ENCODE measurements at places on chromosomes 1 and 21.
A peak's percentile ranks its signal among the peaks of the same experiment; 100 is the strongest.

- DNase-seq: no peak
Observed at GRCh38 chr1:37946703-37947360, at the start of gene INPP5B. INPP5B (minus strand) TSS chr1:37947053; CDS start chr1:37946308, 745 bp downstream.

DNA sequence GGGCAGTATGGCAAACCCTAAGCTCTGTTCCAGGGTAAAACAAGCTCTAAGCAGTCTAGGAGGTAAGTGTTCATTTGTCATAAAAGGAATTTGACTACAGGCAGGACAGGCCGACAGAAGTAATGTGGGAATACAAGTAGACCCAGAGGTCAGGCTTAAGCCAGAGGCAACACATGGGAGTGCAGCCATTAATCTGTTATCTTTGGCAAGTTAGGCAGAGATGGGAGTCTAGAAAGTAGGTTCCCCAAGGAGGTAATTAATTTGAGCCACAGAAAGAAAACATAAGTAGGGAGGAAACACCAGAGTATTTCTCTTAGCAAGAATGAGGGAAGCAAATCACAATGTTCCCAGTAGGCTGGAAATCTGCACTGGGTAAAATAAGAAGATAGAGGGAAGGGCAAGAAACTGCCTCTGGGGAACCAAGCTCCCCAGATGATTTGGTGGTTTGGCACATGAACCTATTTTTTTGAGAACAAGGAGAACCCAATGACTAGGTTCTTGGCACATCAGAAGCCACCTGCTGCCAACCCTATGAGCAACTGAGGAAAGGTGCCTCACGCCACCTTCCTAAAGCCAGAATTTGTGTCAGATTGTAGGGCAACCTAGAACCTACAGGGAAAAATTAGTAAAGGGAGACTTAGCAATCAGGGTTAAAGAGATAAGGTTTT is 636.4 kb upstream of the PLXNA2 start:
- DNase-seq: no peak

DNA sequence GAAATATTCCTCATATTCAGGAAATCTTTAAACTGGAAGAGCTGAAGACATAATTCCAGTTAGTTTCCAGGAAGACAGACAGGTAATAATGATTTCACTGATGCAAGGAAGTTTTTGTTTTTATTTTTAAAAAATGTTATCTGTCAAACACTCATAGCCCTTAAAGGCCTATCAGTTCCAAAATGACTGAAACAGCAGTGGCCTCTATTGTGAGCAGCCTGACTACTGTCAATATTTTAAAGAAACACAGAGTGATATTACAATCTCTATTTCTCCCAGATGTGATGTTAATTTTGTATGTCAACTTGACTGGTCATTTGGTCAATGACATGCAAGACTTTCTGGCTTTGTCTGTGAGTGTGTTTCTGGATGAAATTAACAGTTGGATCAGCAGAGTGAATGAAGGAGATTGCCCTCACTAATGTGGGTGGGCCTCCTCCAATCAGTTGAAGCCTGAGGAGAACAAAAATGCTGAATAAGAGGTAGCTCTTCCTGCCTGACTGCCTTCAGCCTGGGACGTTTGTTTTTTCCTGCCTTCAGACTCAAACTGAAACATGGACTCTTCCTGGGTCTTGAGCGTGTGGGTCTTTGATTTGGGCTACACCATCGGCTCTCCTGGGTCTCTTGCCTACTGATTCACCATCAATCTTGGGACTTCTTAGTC is 31.3 kb upstream of the SLC30A10 start:
- DNase-seq: no peak

DNA sequence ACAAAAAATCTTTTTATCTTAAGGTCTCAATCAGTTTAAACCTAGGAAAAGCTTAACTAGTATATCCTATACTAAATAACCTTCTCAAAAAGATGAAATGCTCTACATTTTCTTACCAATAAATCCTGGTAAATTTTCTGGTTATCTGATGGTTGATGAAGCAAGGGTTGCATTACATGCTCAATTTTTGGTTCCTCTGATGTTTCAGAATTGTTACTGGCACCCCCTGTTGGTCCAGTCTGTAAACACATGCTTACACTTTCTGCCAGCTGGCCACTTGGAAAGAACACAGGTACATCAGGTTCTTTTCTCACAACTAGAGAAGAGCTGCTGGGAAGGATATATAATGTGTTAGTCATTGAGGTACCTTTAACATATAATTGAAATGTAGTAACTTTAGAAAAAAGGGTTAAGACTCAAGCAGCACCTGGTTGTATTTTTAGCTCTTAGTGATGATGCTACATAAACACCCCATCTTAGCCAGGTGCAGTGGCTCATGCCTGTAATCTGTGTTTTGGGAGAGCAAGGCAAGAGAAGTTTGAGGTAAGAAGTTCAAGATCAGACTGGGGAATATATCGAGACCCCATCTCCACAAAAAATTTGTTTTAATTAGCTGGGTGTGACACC is 30.9 kb upstream of the TAL1 start:
- DNase-seq: peak; percentile 23

GRCh38 chr1:60572378-60572777 is 498.8 kb upstream of the C1orf87 start:
- no peak for DNase-seq

DNA sequence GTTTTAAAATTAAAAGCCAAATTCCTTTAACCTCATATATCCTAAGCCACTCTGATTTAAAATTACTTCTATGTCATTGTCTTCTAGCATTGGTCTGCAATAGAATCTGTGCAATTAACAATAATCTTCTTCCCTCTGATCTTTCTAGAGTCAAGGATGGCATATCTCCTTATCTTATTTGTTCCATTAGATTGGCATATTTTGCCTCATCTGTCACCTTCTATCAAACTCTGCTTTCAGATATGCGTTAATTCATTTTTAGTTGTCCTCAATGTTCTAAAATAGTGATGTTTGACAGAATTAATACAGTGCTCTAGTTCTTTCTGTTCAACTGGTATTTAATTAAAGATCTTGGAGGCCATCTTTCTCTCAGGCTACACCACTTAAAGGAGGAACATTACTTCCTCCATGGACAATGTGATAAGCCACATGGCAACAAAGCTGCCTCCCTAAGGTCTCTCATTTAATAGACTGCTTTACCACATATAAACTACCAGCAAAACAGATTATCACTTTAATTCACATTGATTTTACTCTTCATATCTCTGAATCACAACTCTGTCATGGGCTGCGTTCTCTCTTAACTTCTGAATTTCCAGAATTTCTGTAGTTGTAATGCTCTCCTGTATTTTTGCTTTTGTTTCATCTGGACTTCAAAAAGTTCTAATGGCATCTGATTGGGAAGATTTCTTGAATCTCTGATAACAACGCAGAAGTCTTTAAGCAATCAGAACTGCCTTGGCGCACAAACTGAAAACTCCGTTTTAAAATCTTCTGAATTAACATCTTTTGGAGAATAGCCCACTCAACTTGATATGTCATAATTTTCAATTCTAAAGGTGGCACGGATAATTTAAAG is 2.8 kb downstream of the NRIP1 start:
- DNase-seq: no peak

- DNase-seq: no peak
Observed at GRCh38 chr1:239006276-239006675, 380.1 kb upstream of the CHRM3 start.

GRCh38 chr1:31696242-31696641 is 7.6 kb downstream of the COL16A1 start:
- DNase-seq: no peak

DNA sequence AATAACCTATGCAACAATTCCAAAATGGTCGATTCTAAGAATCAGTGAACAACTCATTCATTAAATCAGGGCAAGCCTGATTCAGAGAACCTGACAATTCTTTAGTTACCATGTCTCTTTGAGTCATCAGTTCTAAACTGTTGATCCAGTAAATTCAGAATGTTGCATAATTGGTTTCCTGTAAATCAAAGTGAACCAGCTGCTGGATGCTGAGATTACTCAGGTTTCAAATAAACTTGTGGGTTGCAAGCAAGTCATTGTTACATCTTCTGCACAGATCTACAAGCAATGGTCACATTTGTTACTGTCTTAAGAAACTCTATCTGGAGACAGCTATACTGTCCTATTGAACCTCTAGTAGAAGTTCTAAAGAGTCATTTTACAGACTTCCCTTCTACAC is 16.5 kb downstream of the PLA2G2D start:
- DNase-seq: no peak

DNA sequence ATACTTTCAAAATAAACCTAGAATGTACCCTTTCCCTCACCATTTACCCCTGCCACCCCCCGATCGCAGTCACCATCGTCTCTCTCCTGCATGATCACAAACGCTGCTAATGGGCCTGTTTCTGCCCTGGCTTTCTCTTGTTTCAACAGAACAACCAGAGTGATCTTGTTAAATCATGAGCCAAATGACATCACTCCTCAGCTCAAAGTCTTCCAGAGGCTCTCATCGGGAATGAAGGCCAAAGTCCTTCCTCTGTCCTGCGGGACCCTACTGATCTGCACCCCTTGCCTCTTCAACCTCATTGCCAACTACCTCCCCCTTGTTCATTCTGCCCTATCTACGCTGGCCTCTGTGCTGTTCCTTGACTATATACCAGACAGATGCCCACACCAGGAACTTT is 39.4 kb upstream of the PTGFRN start:
- no peak for DNase-seq

- DNase-seq: no peak
Observed at GRCh38 chr1:1903224-1903623, 11.8 kb upstream of the CALML6 start.

- no peak for DNase-seq
Observed at GRCh38 chr1:228205526-228206436, 2.1 kb upstream of the OBSCN start.

DNA sequence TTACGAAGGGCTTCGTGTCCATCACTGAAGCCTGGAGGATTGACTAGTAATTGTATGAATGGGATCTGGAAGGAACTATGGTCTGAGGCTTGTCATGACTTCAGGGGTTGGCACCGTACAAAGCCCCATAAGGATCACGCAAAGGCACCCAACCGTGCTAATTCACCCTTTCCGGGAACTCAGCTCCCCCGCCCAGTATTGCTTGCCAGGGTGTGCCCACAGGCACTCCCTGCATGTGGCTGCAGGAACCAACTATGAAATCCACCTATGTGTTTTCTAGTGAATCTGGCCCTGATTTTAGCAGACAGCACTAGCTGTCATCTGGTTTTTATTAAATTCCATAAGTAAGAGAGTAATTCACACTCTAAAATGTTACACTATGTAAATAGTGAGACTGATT is 139.2 kb downstream of the TM2D1 start:
- no peak for DNase-seq

- DNase-seq: no peak
Observed at GRCh38 chr1:68051475-68051874, 1.0 kb upstream of the DIRAS3 start.

- no peak for DNase-seq
Observed at GRCh38 chr1:107899655-107900054, 65.3 kb downstream of the VAV3 start.

GRCh38 chr1:110056285-110056683 is 14.2 kb downstream of the ALX3 start:
- DNase-seq: no peak

DNA sequence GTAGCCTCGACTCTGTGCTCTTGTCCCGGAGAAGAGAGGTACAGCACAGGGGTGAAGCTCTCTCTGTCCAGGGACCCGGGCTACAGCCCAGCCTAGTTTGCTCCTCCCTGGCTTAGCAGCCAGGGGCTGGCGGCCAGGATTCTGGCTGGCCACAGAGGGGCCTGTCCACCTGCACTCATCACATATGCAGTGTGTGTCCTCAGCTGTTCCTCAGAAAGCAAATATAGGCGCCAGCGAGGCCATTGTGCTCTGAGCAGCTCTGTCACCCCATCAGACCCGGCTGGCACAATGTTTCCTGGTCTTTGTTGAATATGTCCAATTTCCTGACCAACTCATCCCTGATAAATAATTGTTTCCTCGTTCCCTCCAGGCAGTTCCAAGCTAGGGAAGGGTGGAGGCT is 28.5 kb downstream of the KCND3 start:
- no peak for DNase-seq

DNA sequence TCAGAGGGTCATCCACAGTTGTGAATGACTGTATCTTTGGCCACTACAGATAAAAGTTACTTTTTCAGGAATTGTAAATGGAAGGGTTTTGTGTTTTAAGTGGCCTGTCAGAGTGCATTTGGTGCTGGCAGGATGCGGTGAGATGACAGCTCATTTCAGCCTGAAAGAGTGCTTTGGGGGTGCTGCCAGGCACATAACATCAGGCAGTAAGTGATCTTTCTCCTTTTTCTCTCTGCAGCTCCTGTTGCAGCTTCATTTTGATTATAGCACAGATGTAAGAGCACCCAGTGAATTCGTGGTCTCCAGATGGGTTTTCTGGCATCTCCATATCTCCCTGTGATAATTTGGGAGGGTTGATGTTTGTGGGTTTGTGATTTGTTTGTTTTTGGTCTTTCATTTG is 14.8 kb upstream of the FAM163A start:
- peak; percentile 36 for DNase-seq

- no peak for DNase-seq
Observed at GRCh38 chr1:2272686-2273400, 44.7 kb downstream of the SKI start.

- no peak for DNase-seq
Observed at GRCh38 chr1:84208935-84209334, 64.9 kb downstream of the PRKACB start.

Data from NCI-H1694 (cell line).